ENCODE measurements at places on chromosomes 4 and X.

- DNase-seq, result no peak
These were observed 183.5 kb upstream of the C1QTNF7 start for GRCh38 chr4:15244354-15244753.

DNA sequence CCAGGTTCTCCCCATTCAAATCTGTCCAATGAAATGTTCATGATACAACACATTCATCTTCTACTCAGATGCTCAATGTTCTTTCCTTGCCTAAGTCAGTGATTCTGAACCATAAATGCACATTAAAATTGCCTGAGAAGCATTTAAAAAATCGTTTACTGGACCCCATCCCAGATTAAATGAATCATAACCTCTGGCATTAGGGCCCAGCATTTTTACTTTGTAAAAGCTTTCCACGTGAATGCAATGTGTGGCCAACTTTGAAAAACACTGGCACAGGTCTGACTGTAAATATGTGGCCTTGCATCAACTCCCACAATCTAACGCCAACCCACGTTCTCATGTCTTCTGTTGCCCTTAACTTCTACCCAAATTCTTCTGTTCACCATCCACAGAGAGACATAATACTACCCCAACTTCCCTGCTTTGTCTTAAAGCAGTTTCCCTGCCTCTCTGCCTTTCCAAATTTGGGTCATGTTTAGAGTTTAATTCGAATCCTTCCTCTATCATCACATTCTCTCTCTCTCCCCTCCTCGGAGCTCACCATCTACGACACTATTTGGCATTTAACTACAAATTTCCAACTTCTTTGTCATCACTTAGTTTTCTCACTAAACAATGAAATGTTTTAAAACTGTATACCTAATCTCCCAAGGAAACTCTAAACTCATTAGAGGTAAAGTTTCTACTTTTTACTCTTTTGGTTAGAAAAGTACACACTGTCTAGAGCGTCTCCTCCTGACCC, 78.7 kb downstream of the PRKG2 start:
- DNase-seq, result no peak

GRCh38 chr4:152101556-152102435, 341.0 kb upstream of the GATB start:
- no peak for DNase-seq

DNA sequence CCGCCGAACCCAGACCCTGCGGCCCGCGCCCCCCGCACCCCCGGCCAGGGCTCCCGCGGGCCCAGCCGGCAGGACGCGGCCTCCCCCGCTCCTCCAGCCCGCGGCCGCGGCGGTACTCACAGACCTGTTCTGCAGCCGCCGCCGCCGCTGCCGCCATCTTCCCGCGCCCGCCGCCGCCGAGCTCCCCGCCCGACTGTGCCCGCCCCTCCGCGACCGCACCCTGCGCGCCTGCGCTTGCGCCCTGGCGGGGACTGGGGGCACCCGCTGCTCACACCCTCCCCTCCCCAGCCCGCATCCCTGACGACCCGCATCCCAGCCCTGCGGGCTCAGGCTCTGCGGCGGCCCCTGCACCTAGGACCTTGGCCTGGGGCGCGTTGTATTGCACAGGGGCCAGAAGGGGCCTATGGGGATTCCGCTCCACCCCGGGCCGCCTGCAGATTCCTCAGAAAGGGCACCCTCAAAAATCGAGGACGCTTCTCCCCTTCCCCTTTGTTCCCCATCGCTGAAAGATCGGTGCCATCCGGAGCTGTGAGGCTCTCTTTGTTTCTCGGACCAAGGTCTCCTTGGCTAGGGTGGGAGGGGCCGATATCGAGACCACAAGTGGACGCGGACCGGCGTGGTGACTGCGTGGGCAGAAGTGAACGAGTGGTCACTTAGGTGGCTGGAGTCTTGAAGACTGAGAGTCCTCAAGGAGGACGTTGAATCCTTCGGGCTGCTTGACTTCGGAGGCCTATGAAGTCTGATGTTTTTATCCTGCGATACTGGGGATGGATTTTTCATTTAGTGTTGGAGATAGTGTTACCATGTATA, at the start of gene SGCB:
SGCB (minus strand) TSS at position 197 of the 810 bp plus-strand sequence; CDS start at position 157, 40 bp downstream.
- DNase-seq, result peak; percentile 76

DNA sequence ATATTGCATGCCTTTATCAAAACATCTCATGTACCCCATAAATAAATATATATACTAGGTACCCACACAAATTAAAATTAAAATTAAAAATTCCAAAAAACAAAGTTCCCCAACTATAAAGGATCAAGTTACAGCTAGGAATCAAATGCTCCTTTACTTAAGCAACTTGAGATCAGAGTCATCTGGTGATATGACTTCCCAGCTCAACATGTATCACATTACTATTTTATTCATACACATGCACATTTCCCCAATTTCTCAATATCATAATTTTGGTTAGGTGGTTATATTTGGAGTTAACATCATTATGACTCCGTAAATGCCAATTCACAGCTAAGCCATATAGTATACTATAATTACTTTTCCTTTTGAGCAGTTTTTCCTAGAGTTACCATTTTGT, 60.9 kb downstream of the CLOCK start:
- DNase-seq, result no peak

DNA sequence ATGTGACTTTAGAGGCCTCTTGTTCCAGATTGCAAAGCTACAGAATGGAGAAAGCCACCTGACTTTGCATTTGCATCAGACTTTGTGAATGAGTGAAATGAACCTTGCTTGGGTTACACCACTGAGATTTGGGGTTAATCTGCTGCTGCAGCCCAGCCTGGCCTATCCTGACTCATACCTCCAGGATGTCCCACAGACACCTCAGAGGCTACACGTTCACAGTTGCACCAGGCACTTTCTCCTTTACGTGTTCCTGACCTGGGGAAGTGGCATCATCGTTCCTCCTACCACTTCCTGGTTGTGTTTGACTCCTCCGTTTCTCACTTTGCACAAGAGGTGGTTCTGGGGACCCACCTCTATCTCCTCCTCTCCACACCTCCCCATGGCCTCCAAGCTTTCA, 9.2 kb upstream of the SORCS2 start:
- no peak for DNase-seq

GRCh38 chrX:53481093-53481492, 46.9 kb upstream of the HSD17B10 start:
- DNase-seq, result peak; percentile 5

DNA sequence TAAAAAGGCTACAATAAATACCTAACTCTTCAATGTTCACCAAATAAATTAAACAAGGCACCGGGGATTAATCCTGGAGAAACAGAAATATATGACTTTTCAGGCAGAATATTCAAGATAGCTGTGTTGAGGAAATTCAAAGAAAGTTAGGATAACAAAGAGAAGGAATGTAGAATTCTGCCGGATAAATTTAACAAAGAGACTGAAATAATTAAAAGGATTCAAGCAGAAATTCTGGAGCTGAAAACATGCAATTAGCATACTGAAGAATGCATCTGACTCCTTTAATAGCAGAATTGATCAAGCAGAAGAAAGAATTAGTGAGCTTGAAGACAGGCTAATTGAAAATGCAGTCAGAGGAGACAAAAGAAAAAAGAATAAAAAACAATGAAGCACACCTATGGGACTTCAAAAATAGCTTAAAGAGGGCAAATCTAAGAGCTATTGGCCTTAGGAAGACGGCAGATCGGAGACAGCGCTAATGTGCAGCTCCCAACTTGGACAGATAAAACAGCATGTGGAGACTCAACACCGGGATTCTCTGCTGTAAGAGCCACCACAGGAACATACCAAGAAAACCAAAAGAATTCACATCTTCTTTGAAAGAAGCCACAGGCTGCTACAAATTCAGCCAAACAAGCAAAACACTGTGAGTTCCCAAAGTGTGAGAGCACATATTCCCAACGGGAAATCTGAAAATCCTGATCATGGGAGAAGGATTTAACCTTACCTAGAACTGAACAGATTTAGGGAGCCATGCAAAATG, 1290.9 kb downstream of the PCDH18 start:
- DNase-seq, result no peak

DNA sequence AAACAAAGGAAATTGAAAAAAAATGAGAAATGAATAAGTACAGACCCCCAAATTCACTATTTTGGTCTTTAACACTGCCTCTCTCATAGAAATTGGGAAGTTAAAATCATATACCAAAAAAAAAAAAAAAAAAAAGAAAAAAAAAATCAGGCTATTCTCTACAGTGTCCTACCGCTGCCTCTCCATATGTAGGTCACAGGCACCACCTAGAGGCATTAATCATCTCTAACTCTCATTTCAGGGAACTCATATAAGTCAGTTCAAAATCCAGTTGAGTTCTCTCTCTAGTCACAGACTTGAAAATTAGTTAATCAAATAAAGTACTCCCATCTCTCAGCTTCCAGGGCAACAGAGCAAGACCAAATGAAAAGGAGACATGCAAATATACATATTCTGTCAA, 47.9 kb downstream of the COX18 start:
- DNase-seq, result no peak

DNA sequence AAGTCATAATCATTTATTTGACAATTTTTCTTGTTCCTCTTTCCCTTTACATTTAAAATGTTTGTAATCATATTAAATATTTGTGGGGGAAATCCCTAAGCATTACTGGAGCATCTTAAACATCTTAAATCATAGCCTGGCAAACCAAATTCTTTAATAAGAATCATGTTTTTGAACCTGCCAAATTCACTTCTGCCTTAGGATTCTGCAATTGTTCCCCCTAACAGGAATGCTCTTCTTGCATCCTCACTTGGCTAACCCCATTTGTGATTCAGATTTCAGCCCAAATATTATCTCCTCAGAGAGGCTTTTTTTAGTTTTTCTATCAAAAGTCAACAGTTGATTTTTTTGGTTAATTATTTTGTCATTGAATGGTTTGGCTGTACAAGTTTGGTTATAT, 241.1 kb downstream of the MAPK10 start:
- DNase-seq, result no peak

GRCh38 chr4:91064157-91064853, 937.1 kb downstream of the CCSER1 start:
- no peak for DNase-seq

- no peak for DNase-seq
These were observed 30.4 kb downstream of the DCLK2 start for GRCh38 chr4:150108691-150109090.

DNA sequence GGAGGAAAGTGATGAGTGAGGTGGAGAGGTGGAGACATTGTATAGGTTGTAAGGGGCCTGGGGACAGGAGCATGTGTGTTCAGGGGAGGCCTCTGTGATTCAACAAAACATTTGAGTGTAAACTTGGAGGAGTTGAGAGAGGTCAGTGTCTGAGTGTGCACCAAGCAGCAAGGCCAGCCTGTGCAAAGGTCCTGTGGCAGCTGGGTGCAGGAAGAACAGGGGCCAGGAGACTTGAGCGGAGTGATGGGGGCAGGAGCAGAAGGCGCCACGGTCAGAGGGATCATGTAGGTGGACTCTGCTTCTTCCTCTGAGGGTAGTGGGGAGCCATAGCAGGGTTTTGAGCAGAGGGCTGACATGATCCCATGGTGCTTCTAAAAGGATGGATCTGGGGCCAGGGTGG, 9.6 kb upstream of the PSAPL1 start:
- no peak for DNase-seq

- DNase-seq, result no peak
These were observed 44.8 kb downstream of the GAB1 start for GRCh38 chr4:143381189-143382118.

DNA sequence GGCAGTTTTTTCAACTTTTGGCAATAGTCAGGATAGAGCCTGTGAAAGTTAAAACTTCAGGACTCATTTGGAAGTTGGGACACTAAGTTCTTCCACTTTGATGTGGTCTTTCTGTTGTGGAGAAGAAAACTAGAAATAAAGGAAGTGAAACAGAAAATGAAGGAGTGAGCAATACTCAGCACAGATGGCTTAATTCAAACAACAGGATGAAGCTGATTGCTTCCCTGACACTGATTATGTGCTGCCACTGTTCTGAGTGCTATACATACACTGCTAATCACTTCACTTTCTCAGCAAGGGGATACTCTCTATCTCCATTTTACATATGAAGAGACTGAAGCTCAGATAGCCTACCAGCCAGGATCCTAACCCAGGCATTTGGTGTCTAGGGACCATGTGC, 235.1 kb upstream of the CPEB2 start:
- DNase-seq, result no peak

- DNase-seq, result no peak
These were observed 84.2 kb upstream of the TLL1 start for GRCh38 chr4:165788686-165789463.

DNA sequence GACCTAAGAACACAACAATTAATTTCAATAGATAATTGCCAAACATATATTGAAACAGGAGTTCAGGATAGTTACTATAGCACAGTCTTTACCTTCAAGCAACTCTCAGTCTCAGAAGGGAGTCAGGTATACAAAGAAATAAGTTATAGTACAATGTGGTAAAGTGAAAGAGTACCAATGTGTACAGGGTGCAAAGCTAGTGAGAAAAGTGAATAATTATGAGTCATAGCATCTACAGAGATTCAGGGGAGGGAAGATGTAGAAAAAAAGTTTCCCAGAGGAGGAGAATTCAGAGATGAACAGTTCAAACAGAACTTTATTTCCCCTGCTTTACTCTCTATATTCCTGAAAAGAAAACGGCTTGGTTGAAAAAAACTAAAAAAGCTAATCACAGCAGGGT, 22.7 kb upstream of the DKK2 start:
- DNase-seq, result no peak

GRCh38 chr4:76447393-76447851, 12.4 kb downstream of the SHROOM3 start:
- DNase-seq, result no peak

DNA sequence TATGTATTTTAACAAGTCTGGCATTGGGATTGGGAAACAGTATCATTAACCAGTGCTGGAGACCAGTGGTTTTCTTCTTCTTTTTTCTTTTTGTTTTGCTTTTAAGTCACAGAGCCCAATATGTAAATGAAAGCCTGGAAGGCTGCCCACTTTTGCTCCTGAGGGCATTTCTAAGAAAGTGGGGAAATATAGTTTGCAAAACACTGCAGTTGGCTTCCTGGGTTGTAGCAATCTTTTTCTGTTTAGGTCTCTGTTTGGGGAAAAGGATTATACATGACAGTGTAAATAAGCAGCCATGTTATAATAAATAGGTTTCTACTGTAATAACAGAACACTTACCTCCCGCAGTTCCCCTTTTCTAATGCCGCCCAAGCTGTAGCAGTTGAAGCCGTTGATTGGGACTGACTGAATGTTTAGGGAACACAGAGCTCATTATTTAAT, 105.5 kb downstream of the TMEM164 start:
- no peak for DNase-seq

GRCh38 chr4:38529189-38530115, 134.5 kb upstream of the KLF3 start:
- peak; percentile 56 for DNase-seq

- DNase-seq, result no peak
These were observed 980.8 kb upstream of the GRID2 start for GRCh38 chr4:91322961-91323360.

- no peak for DNase-seq
These were observed 260 bp upstream of the CCDC149 start for GRCh38 chr4:24913119-24913485.

Measured in CD4-positive, alpha-beta T cell treated with Interleukin-12 subunit alpha and Interleukin-12 subunit beta, for 1 hour (primary cell).